Skin of body (tissue), 3 donors: ENCODE measurements at places on chromosomes 1 and 21. TPM values are rescaled to one million over a fixed set of nuclear protein-coding genes. Genes with fewer than 3 reads are reported as not detected.

The TRNP1 gene
- 4.0 TPM for total RNA-seq

The ATAD3C gene
- total RNA-seq, result 0.39 TPM

The LRRC53 gene
- total RNA-seq, result not detected

The SPRR2F gene
- not detected for total RNA-seq

DNA sequence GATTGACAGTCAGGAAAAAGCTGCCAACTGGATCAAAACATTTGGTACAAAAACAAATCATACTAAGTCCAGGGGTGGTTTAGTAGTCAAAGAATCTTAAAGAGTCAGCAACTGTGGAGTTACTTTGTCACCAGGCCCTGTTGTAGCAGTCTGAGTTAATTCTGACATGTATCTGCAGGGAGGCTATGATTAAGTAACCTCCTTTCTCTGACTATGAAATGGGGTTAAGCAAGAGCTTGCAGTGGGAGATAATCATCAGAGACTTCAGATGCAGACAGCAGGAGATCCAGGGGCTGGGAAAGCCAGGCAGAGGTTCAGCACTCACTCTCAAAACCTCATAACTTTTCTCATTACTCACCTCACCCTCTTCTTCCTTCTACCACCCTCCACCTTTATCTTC, 99.2 kb upstream of the BTG3 start:
- no peak for DNase-seq

DNA sequence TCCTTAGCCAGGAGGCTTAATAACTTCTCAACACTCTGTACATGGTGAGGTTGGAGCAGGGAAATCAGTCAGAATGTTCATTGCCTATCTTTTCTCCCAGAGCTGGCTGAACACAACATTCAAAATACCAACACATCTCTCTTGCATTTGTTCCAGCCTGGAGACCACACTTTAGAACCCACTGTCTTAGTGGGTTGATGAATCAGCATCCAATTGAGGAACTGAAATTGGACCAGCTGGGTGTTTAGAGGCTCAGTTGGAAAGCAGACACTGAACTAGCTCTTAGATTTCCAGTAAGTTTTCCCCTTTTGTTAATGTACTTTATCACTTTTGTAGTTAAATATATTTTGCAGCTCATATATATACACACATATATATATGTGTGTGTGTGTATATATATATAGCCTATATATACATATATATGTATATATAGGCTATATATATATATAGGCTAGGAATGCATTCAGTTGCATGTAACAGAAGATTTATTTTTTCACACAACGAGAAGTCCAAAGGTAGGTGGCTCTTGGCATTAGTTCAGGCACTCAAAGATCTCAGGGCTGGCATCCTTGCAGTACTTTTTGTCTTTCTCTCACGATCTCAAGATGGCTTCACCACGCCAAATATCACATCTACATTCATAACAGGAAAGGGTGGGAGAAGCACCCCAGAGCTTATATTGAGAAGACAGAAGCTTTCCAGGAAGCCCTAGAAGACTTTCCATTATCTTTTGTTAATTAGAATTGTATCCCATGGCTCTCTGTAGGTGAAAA, 35.0 kb upstream of the HUNK start:
- no peak for DNase-seq

- no peak for DNase-seq
Observed at GRCh38 chr1:98896711-98897445, 107.8 kb downstream of the PLPPR5 start.

DNA sequence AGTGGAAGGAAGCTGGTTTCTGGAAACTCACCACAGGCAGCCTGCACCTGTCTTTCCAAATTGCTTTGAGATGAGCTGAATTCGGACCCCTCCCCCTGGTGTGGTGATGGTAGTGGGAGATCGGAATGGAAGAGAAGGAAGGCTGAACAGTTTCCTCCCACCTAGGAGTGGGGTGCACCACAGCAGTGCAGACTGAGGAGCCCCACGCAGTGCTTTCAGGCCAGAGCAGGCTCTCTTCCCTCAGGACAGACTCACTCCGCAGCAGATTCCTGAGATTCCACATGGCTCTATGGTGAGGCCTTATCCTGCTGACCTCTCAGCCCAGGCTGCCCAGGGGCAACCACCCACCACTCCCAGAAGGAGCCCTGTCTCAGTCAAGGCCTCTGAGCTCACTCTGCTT, 80.9 kb downstream of the ATP1A1 start:
- no peak for DNase-seq

DNA sequence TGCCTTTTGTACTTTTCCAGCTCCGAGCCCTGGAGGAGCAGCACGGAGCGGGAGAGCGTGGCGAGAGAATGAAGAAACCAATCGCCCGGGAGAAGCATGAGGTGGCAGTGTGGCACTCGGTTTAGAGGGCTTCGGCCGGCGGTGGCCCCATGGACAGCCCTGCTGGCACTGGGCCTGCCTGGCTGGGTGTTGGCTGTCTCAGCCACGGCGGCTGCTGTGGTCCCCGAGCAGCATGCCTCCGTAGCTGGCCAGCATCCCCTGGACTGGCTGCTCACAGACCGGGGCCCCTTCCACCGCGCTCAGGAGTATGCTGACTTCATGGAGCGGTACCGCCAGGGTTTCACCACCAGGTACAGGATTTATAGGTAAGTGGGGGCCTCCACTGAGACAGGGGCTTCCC, 59.0 kb downstream of the BRINP2 start:
- DNase-seq, result no peak
